ENCODE measurements at places on chromosomes 3 and 15.
A peak's percentile ranks its signal among the peaks of the same experiment; 100 is the strongest.

- DNase-seq, result no peak
Measured at GRCh38 chr3:182583545-182583944, 209.8 kb upstream of the ATP11B start.

DNA sequence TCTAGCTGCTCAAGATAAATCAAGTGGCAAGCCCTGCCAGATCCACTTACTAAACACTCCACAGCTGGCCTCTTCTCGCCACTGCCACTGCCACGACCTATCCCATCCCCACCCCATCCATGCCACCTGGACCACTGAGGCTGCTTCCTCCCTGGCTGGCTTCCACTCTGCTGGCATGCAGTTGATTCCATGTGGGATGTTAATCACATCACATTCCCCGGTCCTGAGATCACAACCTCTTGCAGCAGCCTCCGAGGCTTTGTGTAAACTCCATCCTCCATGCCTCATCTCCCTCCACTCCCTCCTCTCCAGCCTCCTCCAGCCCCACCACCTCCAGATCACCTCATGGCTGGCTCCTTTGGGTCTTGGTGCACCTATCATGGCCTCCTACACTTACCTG is 7.7 kb downstream of the NCKIPSD start:
- no peak for DNase-seq

DNA sequence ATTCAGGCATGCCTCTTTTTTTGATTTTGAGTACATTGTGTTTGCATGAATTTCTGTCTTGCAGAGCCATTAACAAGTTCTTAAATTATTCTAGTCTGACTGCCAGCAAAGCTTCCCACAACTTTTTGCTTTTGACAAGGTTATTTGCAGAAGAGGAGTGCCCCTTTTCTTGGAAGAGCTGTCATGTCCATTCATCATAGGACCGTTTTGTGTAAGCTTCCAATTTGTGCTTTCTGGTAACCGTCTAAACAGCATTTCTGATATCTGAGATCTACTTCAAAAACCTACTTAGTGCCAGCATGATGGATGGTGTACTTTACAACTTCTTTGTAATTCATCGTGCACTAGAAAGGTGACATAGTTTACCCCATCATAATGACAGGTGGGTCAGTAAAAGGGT is 379.7 kb downstream of the NAALADL2 start:
- no peak for DNase-seq

- DNase-seq, result no peak
Measured at GRCh38 chr15:73518180-73518862, 75.4 kb downstream of the REC114 start.

DNA sequence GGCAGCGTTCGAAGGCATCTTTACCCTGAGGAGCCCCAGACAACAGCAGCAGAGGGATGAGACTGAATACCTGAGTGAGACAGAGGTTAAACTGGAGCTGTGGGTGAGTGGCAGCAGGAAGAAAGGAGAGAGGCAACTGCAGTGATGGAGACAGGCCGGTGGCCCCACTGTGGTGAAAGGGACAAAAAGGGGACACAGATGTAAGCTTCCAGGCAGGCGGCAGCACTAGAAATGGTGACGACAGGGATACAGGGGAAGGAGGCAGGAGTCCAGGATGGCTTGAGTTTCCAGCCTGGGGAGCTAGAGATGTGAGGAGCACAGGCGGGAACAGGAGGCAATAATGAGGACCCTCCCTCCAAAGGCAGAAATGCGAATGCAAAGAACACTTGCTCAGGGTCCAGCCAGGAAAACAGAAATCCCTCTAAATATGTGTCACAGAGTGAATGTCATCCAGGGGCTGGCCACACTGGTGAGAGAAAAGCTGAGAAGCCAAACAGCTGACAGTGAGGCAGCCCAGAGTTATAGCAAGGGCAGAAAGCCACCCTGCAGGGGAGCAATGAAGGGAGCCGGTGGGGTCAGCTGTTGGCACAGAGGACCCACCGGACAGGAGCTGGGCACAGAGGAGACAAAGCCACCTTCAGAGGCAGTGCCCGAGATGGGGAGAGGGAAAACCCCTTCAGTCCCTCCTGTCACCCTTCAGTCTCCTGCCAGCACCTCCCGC is 70.1 kb downstream of the TBC1D2B start:
- no peak for DNase-seq

- DNase-seq, result no peak
Measured at GRCh38 chr3:399647-400046, 203.1 kb downstream of the CHL1 start.

DNA sequence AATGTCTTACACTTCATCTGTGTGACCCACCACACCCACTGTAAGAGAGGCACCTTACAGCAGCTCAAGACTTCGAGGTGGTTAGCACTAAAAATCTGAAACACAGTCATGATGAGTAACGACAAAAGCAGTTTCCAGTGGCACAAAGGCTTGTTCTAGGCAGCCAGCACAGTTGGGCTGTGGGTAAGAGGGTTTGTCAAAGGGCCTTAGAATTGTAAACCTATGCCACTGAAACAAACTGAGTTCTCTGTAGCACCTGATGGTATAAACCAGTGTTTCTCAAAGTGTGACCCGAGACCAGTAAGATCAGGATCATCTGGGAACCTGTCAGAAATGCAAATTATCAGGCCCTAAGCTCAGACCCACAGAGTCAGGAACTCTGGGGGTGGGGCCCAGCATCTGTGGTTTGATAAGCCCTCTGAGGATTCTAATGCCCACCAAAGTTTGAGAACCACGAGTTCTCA is 36.5 kb downstream of the DAPK2 start:
- no peak for DNase-seq

- no peak for DNase-seq
Measured at GRCh38 chr3:161349529-161350312, 21.6 kb downstream of the SPTSSB start.

DNA sequence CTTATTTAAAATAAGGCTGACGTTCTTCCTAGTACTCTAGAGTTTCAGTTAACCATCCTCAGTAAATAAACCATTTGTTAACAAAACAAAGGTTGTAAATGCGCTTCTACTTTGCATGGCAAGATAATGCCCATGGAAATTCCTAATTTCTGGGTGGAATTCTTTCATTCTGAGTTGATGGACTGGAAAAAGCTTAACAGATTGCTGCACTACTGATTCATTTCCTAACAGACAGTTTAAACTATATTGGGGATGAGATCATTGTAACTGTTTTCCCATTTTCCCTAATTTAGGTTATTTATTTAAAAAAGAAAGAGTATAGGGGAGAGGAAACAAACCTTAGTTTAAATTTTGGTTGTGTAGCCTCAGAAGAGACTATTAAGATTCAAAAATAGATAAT is 342.2 kb downstream of the NLGN1 start:
- DNase-seq, result no peak

GRCh38 chr3:172289583-172289982 is 158.7 kb downstream of the GHSR start:
- peak; percentile 38 for DNase-seq

DNA sequence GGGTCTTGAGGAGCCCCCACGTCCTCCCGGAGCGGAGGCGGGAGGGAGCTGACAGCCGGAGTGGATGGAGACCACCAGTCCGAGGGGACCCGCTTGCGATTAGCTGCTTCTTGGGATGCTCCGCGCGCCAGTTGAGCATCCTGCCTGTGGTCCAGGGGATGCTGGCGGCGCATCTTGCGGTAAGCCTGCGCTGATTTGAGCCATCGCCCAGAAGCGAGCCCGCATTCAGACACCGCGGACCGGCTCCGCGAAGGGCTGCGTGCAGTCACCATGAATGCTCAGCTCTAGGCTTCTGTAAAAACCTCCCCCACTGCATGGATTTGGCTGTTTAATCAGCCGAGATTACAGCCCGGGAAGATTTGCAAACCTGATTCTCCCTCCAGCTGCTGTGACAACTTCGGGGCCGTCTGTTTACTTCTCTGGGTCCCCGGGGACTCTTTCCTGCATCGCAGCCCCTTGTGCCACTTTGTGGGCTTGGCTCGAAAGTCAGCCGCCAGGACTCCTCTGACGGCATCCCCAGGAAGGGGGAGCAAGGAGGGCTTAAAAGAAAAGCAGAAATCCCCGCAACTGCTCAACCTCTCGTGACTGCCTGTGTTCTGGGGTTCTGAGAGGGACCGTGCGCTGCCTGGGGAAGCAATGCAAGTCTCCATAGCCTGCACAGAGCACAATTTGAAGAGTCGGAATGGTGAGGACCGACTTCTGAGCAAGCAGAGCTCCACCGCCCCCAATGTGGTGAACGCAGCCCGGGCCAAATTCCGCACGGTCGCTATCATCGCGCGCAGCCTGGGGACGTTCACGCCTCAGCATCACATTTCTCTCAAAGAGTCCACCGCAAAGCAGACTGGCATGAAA is 171.1 kb downstream of the KCNAB1 start:
- DNase-seq, result peak; percentile 31

GRCh38 chr3:8540456-8540855 is 38.8 kb downstream of the LMCD1 start:
- DNase-seq, result no peak

DNA sequence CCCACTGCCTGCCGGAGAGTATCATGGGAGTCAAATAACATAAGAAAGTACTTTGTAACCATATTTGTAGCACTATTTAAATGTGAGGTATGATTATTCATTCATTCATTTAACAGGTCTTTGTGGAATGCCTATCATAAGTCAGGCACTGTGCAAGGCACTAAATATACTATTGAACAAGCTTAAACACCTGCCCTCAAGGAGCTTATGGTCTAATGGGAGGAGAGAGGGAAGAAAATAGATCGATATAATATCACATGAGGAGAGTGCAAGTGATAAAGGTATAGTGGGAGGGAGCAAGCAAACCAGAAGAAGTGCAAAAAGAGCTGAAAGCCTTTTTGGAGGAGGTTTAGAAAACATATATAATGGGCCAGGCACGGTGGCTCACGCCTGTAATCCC is 3.3 kb upstream of the HERC1 start:
- DNase-seq, result no peak

DNA sequence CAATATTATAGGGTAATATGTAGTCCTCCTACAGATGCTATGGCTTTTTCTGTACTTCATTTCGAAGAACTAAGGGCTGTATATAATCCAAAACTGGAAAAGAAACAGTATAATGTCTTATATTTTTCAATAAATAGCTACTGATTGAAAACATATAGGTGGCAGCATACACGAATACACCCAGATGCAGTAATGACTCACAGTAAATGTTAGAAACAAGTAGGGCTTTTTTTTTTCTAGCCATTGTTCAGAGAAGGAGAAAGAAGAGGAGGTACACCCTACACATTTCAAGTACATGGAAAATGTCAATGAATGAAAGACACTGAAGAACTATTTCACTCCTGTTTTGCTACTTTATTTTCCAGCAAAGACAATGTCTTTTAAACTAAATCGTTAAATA is 9.4 kb downstream of the DAZL start:
- DNase-seq, result no peak

- no peak for DNase-seq
Measured at GRCh38 chr15:86197770-86198169, 118.1 kb downstream of the AGBL1 start.

DNA sequence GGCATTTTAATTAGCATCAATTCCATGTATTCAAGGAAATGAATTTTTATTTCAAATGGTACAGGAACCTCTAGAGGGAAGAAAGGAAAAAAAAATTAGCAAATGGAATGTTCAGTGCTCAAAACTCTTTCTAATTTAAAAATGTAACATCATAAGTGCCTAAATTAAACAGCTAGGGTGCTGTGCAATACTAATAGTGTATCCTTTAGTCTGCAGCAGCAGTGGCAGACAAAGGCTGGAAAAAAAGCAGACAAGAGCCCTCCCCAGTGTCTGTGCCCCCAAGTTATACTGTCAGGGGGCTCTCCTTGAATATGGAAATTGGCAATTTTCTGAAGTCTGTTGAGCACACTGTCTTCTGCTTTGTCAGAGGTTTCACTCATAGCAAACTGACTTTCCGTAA is 159.5 kb downstream of the CLSTN2 start:
- DNase-seq, result no peak

- no peak for DNase-seq
Measured at GRCh38 chr15:24394303-24394702, 281.3 kb upstream of the NPAP1 start.

DNA sequence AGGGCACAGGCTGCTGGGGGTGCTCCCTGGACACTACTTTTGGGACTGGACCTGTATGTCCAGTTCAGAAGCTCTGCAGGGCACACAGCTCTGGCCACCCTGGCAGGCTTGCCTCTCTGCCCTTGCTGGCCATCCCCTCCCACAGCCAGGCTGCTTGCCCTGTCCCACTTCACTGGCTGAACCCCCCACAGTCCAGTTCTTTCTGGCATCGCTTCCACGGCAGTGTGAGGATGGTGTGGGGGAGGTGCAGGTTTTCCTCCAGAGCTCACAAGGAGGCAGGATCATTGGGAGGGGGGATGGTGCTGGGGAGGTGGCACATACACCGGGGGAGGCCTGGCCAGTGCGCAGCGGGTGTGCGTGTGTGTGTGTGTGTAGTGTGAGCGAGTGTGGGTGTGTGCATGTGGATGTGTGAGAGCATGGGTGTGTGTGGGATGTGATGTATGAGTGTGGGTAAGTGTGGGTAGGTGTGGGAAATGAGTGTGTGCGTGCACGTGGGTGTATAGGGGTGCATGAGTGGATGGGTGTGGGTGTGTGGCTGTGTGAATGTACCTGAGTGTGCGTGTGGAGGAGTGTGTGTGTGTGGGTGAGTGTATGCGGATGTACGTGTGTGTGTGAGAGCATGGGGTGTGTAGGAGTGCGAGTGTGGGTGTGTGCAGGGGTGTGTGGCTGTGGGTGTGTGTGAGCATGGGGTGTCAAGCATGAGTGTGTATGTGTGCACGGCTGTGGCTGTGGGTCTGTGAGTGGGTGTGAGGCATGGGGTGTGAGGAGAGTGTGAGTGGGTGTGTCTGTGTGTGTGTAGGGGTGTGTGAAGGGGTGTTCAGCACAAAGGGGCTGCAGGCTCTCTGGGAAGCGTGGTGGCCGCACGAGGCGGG is 155.2 kb downstream of the NSMCE3 start:
- DNase-seq, result no peak

DNA sequence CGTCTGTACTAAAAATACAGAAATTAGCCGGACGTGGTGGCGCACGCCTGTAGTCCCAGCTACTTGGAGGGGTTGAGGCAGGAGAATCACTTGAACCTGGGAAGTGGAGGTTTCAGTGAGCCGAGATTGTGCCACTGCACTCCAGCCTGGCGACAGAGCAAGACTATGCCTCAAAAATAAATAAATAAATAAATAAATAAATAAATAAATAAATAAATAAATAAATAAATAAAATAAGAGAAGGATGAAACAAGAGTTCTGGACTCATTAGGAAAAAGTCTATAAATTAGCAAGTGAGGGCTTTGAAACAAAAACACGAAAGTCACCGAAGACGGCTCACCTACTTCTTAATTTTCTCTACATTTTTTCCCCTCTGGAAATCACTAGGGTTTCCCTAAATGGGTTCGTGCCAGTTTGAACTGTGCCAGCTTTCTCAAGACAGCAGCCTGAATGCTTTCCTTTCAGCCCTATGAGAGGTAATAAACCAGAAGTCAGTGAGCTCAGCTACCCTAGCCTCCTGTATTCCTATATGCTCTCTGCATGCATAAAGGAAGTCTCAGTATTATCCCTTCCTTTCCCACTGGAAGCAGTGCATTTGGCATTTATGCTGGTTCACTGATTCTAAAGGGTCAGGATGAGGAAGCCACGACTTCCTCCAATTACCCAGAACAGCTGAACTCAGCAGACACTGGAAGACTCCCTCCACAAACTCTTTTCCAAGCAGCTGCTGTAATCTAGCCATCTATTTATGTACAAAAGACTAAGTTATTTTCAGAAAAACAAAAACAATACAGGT is 266.9 kb downstream of the ZBBX start:
- no peak for DNase-seq

GRCh38 chr3:100169201-100169920 is 55.1 kb upstream of the FILIP1L start:
- DNase-seq, result peak; percentile 43

All from left cardiac atrium (tissue), 4 donors.